Bone marrow (tissue), 2 donors: ENCODE measurements at places on chromosomes 6 and 20.
A peak's percentile ranks its signal among the peaks of the same experiment; 100 is the strongest.

DNA sequence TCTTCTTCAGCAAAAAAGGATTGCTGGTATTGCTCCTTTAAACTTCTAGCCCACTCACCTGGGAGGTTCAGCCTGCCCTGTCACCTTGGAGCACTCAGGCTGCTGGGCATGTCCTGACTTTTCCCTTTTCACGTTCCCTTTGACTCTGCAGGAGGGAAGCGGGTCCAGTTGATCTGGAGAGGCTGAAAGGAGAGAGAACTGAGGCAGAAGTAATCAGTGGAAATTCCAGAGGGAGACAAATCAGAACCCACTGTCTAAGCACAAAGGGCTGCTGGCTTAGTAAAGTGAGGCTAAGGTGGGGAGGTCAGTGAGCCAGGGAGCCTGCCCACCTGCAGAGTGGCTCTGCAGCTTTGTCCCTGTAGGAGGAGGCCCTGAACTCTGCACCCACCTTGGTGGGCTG lies 9.7 kb upstream of the SYNDIG1 start:
- DNase-seq = no peak

GRCh38 chr6:158654498-158654897 lies 4.6 kb downstream of the SYTL3 start:
- DNase-seq = peak; percentile 53

- no peak for DNase-seq
Measured at GRCh38 chr6:100255701-100256100, 209.0 kb downstream of the SIM1 start.

- no peak for DNase-seq
Measured at GRCh38 chr20:13449868-13450434, 188.8 kb downstream of the TASP1 start.

GRCh38 chr6:154786144-154786868 lies 53.1 kb downstream of the SCAF8 start:
- no peak for DNase-seq

DNA sequence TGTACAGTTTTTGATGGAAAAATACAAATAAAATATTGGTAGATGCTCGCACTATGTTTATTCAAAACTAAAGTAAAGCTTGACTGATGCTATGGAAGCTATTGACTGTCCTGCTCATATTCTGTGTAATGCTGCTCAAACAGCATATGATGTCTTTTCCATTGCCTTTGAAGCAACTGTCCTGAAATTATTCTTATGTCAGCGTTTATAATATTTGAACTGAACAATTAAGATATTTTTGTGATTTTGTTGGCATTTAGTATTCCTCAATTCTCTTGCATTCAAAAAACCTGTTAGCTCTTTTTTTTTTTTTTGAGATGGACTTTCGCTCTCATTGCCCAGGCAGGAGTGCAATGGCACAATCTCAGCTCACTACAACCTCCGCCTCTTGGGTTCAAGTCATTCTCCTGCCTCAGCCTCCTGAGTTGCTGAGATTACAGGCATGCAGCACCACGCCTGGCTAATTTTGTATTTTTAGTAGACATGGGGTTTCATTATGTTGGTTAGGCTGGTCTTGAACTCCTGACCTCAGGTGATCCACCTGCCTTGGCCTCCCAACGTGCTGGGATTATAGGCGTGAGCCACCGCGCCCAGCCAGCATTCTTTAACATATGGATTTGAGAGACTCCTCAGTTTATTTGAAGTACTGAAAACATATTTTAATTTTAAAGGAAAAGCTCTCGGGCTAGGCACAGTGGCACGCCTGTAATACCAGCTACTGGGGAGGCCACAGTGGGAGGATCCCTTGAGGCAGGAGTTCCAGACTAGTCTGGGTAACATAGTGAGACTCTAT lies 5.3 kb upstream of the DNAAF9 start:
- no peak for DNase-seq

GRCh38 chr6:133724726-133725125 lies 164.2 kb upstream of the TCF21 start:
- no peak for DNase-seq

- no peak for DNase-seq
Measured at GRCh38 chr6:84651583-84651982, 112.8 kb downstream of the TBX18 start.

DNA sequence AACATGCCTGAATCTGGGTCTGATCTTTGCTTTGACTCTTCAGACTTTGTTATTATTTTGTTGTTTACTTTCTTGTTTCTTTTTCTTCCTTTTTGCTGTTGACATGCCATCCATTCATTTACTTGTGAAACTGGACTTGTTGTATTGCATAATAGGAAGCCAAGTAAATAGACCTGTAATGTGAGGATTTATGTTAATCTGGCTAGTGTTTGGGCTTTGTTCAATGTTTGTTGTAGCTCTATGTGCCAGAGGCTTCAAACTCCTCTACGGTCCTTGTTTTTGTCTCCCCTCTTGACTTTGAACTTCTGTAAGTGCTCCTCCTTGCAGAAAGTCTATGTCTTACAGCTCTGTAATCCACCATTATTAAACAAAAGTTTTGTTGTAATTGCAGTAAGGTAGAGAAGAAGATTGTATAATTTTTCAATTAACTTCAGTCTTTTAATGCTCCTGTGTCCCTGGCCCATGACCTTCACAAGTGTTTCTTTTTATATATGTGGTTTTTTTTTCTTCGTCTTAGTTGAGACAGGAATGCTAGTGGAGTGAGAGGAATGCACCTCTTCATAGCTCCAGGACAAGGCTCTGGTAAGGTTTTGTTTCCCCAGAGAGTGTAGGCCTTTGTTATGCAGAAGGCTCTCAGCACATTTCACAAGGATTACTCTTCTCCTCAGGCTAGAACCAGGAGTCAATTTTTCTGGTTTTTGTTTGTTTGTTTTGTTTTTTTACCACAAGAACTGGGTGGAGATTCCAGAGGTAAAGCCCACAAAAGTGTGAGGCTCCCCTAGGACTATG lies 1061.8 kb upstream of the CITED2 start:
- DNase-seq = no peak

- no peak for DNase-seq
Measured at GRCh38 chr20:1920826-1921225, 25.6 kb downstream of the SIRPA start.

GRCh38 chr20:15789079-15789478 lies 784.2 kb downstream of the KIF16B start:
- no peak for DNase-seq

DNA sequence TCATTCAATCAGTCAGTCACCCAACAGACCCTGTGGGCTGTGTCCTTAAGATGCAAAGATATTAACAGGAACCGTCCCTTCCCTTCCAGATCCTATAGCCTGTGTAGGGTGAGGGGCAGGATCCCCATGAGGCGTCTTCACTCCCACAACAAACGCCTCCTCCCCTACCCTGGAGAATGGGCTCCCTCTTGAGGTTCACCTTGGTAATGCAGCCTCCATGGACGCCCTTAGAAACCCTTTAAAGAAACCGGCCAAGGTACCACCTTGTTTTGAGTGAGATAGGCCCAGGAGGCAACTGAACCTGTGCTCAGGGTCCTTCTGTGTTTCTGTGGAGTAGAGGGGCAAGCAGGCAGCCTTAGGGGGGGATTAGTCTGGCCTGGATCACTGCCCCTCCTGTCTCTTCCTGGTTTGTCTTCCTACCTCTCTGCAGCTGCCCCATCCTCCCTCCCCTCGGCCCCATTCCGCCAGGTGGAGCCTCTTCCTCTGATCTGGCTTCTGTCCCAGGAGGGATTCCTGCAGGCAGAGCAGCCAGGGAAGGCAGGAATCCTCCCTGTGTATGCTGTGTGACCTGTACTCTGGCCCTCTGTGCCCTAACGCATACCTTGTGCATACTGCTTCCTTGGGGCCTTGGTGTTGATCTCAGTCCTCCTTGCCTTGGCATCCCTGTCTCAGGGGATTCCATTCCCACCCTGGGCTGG lies 6.6 kb upstream of the GUCA1A start:
- peak; percentile 56 for DNase-seq

DNA sequence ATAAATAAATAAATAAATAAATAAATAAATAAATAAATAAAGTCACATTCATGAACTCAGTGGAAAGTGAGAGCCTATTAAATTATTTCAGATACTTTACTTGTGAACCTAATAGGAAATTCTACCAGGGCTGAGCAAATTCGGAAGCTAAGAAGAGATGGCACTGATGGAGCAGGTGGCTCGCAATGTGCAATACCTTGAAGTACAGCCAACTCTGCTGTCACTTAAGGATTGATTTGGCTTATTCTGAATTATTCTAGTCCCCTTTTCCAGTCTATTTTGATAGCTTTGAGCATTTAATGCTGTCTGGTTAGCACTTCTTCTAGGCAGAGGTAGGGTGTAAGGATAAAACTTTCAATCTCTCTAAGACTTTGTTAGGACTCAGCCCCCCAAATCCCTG lies 395.8 kb upstream of the PLCB4 start:
- no peak for DNase-seq

- no peak for DNase-seq
Measured at GRCh38 chr20:55513954-55514353, 491.4 kb downstream of the CBLN4 start.

- DNase-seq = no peak
Measured at GRCh38 chr20:1945134-1945618, 48.7 kb downstream of the PDYN start.

DNA sequence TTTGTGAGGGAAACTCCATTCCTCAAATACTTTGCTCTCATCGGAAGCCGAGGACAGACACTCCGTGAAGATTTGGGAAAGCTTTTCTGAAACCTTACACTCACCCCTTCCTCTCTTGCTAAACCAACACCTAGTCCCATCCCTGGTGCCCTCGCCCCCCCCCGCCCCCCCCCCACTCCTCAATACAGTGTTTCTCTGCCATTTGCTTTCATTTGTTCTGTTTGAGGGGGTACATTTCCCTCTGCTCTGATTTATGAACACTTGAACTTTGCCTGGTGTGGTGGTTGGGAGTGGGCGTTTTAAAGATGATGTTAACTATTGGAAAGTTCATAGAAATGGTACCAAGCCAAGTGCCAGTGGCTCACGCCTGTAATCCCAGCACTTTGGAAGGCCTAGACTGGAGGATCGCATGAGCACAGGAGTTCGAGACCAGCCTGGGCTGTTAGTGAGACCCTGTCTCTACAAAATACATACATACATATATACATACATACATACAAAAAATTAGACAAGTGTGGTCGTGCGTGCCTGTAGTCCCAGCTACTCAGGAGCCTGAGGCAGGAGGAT lies 1.1 kb downstream of the RAB32 start:
- no peak for DNase-seq

DNA sequence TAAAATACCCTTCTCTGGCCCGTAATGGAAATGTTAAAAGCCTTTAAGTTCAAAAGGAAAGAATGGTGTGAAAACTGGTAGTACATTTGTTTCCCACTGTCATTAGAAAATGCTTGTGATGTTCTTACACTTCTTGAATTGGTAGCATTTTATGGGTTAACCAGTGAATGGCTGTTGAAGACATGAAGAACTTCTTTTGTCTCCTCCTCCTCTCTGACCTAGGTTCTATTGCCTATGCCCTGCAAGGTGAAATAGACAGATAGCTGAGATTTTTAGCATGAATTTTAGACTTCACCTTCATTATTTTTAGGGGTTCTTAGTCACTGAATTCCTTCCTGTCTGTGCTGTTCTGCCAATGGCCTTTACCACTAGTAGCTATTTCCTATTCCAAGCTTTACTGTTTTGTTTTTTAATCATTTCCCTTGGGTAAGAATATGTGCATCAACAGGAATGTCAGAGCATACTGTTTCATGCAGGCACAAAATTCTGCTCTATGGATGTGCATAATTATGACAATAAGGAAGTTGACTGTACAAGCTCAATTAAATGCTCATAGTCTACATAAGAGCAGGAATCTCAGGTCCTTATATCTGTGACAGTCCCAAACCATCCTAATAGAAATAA lies 4.9 kb downstream of the TNFAIP3 start:
- no peak for DNase-seq

DNA sequence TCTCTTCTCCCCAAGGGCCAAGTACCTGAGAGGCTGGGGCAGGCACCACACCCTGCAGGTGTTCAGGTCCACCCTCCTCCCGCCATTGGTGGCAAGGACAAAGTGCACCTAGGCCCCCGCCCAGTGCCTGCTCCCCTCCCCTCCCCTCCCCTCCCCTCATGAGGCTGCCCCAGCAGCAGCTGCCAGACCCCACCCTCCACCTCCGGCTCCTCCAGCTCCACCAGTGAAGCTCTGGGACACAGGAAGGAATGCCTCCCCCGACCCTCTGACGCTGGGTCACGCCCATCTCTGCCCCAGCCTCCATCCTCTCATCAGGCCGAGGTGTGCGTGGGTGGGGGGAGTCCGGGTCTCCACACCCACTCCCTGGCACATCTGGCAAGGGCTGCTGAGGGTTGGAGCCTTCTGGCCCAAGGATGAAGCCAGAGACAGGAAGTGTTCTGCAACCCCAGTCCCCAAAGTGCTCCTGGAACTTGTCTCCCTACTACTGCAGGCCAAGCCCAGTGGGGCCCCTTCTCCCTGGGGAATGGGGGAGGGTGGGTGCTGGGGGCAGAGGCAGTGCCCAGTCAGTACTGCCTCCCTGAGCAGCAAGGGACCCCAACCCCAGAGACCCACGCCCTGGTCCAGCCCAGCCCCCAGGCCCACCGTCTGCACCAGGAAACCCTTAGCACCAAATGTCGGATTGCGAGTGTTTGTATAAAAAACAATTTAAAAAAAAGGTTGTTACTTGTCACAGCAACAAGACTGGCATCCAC lies 1.6 kb upstream of the UCKL1 start:
- no peak for DNase-seq
